ENCODE measurements at places on chromosomes 6 and 20.

DNA sequence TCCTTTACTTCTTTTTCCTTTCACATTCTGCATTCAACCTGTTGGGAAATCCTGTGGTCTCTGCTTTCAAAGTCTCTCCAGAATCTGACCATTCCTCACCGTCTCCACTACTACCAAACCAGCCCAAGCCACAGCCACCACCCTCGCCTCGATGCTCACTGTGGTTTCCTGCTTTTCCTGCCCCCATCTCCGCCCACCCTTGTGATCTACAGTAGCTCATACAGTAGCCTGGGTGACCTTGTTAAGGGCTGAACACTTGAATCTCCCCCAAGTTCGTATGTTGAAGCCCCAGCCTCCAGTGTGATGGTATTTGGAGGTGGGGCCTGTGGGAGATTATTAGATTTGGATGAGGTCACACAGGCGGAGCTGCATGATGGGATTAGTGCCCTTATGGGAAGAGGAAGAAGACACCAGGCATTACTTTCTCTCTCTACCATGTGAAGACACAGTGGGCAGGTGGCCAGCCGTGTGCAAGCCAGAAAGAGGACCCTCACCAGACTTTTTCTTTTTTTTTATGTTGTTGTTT is 189.0 kb upstream of the UST start:
- no peak for DNase-seq

DNA sequence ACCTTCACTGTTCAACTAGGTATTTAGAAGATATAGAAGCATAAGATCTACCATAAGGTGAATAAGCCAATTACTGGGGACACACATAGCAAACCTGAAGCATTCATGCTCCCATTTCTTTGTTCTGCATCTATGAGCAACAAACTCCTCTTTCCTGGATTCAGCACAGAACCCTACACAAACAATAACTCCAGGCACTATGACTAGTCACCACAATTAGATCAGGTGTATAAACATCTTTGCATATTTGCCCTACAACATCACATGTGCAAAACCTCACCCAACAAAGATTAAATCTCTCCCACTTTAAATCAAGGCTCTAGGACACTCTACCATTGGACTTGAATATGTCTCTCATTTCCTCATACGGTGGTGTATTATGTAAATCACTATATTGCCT is 652.3 kb downstream of the EPHA7 start:
- DNase-seq = no peak

- DNase-seq = no peak
These were observed 257.6 kb downstream of the NFATC2 start for GRCh38 chr20:51284871-51285270.

GRCh38 chr6:7922596-7922995 is 12.0 kb upstream of the TXNDC5 start:
- DNase-seq = no peak

DNA sequence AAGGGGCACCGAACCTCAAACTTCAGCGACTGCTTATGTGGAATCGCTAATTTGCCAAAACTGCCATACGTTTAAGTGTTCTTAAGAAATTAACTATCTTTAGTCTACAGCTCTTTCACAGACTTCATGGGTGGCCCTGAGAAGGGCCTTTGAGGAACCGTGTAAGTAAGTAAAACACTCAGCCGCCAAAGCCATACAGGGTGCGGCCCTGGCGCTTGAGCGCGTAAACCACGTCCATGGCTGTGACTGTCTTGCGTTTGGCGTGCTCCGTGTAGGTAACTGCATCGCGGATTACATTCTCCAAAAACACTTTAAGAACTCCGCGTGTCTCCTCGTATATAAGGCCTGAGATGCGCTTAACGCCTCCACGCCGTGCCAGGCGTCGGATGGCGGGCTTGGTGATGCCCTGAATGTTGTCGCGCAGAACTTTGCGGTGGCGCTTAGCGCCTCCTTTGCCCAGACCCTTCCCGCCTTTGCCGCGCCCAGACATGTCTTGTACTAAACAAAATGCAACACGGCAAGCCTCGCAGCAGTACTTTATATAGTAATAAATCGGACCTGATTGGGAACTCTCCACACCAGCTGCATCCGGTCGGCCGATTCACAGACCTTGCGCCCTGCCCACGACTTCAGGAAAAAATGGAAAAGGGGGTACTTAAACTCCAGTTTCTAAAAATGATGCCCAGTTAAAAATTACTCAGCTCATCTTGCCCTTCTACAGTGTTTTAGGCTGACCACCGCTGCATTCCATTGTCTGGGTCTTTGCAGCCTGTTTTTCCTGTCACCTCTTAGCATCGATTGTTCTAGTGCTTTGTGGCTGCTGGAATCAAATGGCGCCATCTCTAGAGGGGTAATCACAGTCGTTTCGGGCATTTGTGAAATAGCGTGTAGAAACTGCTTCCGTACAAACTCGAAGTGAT is 38.9 kb downstream of the OR2B2 start:
- no peak for DNase-seq

DNA sequence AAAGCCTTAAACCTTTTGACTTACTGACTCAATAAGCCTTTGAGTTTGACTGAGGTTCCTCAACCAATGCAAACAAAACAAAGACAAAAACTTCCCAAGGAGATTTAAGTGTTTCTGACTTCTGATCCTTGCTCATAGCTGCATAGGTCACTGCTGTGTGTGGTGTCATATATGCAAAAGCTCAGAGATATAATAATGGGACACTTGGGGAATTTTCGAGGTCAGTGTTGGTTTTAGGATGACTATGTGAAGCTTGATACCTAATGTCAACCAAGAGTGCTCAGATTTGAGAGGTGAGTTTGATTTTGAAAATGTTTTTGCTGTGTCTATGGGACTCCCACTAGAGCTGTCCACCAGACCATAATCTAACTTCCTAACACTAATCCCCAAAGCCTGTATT is 26.2 kb downstream of the ZKSCAN8 start:
- DNase-seq = no peak

- DNase-seq = peak; percentile 31
These were observed 13.4 kb upstream of the GMNN start for GRCh38 chr6:24761193-24761835.

GRCh38 chr6:38688579-38689087 is 14.3 kb downstream of the GLO1 start:
- peak; percentile 47 for DNase-seq

DNA sequence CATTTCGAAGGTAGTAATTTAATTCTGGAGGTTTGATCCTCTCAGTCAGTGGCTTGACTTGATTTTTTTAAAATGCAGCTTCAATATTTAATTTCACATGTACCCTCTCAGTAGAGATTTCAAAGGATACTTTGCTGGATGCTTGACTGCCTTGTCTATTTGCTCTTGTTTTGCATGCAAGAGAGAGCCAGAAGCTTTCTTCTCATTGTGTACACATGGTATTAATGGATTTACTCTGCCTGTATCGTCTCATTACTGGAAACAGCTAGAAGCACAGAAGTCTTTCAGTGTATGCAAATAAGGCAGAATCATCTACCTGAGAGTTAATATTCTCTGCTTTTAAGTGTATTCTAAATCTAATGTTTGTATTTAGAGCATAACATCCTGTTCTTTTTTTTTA is 84.3 kb upstream of the FOXO3 start:
- DNase-seq = no peak

GRCh38 chr6:42260972-42261371 is 43.3 kb upstream of the MRPS10 start:
- peak; percentile 73 for DNase-seq

GRCh38 chr6:17455919-17456318 is 62.5 kb downstream of the CAP2 start:
- DNase-seq = no peak

DNA sequence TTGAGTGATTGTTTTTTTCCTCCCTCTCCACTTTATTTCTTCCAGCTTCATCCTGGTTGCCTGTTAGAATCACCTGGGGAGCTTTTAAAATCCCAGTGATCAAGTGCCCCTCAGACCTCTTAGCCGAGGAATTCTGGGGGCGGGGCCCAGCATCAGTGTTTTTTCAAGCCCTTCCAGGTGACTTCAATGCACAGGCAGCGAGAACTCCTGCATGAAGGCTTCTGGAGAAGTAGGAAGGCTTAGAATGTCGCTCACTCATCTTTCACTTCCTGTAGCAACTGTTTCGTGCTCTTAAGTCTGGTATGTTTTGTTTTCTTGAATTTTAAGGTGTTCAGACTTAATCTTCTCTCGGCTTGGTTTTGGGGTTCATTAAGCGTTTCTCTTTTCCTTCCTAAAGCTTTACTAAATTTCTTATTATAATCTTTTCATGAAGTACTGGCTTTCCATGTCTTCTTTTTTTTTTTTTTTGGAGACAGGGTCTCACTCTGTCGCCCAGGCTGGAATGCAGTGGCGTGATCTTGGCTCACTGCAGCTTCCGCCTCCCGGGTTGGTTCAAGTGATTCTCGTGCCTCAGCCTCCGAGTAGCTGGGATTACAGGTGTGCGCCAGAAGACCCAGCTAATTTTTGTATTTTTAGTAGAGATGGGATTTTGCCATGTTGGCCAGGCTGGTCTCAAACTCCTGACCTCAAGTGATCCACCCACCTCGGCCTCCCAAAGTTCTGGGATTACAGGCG is 30.9 kb upstream of the TULP1 start:
- DNase-seq = no peak

- peak; percentile 43 for DNase-seq
These were observed 71.0 kb downstream of the SOX4 start for GRCh38 chr6:21664314-21665109.

DNA sequence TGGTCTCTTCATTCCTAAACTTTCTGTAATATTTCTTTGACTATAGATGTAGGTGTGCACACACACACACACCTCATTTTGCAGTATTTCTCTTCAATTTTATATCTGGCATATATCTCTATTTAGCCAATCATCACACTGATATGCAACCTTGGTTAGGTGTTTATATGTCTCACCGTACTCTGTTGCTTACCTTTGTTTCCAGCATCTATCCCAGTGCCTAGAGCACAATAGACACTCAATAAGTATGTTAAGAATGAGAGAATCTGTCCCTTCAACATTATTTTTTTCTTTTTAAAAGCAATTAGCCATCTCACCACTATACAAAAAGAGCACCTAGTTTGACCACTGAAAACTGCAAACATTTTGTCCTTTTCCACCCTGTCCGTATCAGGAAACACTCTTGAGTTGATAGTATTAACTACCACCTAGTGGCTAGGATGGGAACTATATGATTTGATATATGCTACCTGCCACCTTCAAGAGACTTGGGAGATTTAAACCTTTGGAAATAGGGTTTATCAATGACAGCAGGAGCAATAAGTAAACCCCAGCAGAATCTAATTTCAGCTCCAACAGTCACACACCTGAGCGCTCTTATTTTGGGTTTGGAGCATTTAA is 48.7 kb upstream of the RSPO3 start:
- peak; percentile 13 for DNase-seq

DNA sequence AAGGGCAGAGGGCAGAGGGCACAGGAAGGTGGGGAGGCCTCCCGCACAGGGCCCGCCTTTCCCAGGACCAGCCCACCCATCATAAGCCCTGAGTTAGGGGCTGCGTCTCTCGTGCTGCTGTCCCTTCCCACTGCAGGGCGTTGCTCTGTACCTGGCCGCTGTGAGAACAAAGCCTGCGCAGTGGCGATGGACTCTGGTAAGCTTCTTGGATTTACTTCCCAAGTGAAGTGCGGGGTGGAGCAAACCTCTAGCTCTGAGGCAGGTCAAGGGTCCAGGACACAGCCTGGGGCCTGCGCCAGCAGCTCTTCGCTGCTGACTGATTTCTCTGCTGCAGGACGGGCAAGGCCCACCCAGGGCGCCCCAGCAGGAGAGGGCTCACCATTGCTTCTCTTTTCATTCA is 23.9 kb downstream of the INSM1 start:
- no peak for DNase-seq

DNA sequence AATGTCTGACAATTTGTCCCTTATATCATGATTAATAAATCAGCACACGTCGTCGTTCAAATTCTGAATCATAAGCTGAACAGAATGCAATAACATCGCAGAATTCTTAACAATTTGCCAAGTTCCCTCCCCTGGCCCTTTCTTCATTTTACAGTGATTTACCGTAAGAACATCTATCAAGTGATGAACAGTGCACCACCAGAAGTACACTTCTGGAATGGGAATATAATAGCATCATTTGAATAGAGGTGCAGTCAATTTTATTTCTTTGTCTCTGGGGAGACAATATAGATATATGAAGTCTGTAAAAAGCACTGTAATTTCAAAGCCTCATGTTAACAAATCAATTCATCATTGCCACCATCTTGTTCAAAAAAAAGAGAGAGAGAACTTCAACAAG is 145.1 kb upstream of the SMLR1 start:
- no peak for DNase-seq

DNA sequence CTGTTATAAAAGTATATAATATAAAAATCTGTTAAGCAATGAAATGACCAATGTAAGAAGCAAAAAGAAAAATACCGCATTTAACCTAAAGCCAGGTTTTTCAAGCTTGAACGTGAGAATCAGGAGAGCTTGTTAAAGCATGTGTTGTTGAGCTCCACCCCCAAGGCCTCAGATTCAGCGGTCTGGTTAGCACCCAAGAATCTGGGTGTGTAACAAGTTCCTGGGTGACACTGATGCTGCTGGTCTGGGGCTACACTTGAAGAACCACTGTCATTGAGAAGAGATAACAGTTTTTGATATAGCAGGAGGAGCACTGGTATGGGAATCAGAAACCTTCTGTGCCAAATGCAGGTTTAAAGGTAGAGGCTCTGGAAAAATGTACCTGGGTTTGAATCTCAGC is 154.0 kb downstream of the ID4 start:
- no peak for DNase-seq

- no peak for DNase-seq
These were observed 28.8 kb downstream of the METTL24 start for GRCh38 chr6:110329348-110329713.

DNA sequence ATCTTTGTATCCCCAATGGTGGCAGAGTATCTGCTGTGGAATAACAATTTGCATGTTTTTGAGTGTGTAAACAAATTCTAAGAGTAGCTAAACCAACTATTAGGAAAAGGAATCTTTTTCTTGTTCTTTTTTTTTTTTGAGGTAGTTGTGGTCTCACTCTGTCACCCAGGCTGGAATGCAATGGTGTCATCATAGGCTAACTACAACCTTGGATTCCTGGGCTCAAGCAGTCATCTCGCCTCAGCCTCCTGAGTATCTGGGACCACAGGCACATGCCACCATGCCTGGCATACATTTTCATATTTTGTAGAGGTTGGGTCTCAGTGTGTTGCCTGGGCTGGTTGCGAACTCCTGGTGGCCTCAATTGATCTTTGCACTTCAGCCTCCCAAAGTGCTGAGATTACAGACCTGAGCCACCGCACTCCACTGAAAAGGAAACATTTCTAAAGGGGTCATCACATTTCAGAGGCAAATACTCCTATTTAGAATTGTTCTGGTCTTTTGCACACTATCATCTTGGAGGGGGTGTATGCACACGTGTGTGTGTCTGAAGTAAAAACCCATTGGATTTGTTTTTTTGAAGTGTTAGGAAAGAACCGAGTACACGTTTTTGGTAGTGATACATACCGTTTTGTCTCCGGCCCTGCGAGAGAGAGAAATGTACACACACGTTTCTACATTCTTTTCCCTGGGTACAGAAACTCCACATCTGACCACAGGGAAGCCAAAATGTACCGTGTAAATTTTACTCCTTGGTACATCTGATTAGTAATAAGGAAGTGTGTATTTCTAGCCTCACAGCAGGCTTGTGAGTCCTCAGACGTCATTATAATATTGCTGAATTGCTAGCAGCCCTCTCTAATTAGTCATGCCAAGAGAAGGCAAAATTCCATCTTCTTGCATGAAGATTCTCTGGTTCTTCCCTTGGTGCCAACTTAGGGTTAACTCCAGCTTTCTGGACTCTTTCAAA is 183.6 kb downstream of the JARID2 start:
- DNase-seq = no peak
